ENCODE measurements at places on chromosomes 6 and 20. TPM values are rescaled to one million over a fixed set of nuclear protein-coding genes. Genes with fewer than 3 reads are reported as not detected.

Gene LST1
- polyA plus RNA-seq, result 6.3 TPM

Gene NDUFAF5
- polyA plus RNA-seq, result 32.1 TPM

Gene HLA-DRB5
- 13.3 TPM for polyA plus RNA-seq

Gene TRIM15
- polyA plus RNA-seq, result 0.14 TPM

Gene IMPG1
- polyA plus RNA-seq, result 2.9 TPM

Gene ULBP1
- 1.9 TPM for polyA plus RNA-seq

Gene OOEP
- polyA plus RNA-seq, result not detected

Gene ETV7
- polyA plus RNA-seq, result 0.10 TPM

Gene MCCD1
- 17.9 TPM for polyA plus RNA-seq

Gene SLC32A1
- polyA plus RNA-seq, result 2.2 TPM

Gene PSORS1C2
- not detected for polyA plus RNA-seq

GRCh38 chr6:57138026-57138425 is 34.1 kb upstream of the BAG2 start:
- DNase-seq, result no peak

DNA sequence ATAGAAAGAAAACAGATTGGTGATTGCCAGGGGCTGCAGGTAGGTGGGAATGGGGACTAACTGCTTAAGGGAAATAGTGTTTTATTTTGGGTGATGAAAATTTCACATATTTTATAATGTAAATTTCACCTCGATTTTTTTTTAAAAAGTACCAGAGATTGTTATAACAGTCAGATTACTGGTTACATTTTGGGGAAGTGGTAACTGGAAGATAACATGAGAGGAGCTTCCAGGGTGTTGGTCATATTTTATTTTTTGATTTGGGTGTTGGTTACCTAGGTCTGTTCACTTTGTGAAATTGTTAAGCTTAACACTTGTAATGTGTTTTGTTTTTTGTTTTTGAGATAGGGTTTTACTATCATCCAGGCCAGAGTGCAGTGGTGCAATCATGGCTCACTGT is 17.2 kb upstream of the CRIP3 start:
- DNase-seq, result no peak

DNA sequence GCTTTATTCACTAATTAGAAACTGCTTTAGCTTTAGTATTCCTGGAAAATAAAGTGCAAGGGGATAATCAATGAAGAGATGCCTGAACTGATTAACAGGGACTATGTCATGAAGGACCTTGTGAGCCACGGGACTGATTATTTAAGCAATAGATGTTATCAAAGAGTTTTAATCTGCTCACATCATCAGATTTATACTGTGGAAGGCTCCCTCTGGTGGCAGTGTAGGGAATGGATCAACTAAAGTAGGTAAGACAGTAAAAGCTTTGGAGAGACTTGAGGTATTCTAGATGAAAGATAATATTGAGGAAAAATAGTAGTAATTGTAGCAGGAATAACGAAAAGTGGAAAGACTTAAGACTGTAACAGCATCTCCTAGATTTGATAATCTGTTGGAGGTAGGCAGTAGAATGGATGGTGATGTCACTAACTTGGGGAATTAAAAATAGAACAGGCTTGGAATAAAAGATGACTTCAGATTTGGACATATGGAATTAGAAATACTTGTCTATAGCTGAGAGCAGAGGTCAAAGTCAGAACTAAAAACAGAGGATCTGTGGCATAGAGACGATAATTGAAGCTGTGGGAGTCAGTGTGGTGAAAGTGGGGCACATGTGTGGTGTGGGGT is 80.3 kb upstream of the HTR1E start:
- no peak for DNase-seq

GRCh38 chr20:40319741-40320516 is 369.1 kb downstream of the MAFB start:
- no peak for DNase-seq

DNA sequence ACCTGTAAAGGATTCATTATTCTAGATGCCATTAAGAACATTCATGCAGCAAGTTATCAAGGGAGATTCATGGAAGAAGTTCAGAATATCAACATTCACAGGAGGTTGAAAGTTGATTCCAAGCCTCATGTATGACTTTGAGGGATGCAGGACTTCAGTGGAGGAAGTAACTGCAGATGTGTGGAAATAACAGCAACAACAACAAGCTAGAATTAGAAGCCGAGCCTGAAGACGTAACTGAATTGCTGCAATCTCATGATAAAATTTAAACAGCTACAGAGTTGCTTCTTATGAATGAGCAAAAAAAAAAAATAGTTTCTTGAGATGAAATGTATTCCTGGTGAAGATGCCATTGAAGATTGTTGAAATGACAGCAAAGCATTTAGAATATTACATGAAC is 73.3 kb upstream of the NXT1 start:
- no peak for DNase-seq

DNA sequence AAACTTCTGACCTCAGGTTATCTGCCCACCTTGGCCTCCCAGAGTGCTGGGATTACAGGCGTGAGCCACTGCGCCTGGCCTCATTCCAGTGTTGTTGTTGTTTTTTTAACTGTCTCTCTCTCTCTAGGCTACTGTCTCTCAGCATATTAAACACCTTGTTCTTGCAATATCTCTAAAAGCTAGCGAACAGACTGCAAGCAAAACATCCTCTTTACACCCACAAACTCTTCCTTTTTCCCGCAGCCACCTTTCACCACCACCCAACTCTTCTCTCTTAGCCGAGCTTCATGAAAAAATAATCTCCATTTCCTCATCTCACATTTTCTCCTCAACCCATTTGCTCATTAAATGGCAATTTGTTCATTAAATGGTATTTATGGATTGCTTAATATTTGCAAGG is 45.5 kb downstream of the SGK1 start:
- DNase-seq, result no peak

DNA sequence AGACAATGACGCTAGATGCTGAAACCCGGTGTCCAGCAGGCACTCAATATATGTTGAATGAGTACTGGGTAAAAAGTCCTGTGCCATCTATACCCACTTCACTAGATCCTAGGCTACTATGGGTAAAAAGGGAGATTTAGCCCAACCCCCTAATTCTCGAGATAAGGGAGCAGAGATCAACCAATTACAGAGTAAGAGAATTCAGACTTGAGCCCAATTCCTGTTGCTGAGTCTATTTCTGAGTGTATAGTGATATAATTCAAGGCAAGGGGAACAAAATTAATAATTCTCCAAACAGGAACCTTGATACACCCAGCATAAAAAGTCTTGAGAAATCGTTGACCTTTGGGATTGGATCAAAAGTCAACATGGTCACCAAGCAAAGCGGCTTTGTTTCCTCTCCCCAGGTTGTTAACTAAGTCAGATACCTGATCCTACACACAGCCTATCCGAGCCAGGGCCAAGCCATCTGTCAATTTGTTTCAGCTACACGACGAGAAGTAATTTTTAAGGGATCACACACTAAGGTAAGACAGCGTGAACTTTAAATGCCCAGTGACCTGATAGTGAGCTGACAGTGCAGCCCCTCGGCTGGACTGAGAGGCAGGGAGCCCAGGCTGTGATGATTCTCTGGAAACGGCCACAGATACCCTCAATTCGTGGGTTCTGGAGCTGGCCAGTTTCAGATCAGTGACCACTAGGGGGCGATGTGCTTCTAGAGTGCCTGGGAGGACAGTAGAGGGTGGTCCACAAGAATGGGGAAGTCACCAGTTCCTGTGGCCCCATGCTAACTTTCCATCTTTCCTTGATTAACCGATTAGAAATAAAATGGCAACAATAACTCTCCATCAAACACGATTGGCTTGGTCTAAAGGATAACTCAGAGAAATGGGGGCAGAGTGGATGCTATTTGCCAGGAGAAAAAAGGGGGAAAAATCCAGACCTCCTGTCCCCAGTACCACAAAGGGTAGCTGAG is 46.2 kb downstream of the SLC22A23 start:
- DNase-seq, result no peak

DNA sequence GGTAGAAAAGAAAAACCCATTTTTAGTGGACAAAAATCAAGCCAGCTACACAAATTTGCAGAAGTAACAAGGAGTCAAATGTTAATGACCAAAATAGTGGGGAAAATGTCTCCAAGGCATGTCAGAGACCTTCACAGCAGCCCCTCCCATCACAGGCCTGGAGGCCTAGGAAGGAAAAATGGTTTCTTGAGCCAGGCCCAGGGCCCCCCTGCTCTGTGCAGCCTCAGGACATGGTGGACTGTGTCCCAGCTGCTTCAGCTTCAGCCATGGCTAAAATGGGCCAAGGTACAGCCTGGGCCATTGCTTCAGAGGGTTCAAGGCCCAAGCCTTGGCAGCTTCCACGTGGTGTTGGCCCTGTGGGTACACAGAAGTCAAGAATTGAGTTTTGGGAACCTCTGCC is 82.5 kb upstream of the CLVS2 start:
- no peak for DNase-seq

DNA sequence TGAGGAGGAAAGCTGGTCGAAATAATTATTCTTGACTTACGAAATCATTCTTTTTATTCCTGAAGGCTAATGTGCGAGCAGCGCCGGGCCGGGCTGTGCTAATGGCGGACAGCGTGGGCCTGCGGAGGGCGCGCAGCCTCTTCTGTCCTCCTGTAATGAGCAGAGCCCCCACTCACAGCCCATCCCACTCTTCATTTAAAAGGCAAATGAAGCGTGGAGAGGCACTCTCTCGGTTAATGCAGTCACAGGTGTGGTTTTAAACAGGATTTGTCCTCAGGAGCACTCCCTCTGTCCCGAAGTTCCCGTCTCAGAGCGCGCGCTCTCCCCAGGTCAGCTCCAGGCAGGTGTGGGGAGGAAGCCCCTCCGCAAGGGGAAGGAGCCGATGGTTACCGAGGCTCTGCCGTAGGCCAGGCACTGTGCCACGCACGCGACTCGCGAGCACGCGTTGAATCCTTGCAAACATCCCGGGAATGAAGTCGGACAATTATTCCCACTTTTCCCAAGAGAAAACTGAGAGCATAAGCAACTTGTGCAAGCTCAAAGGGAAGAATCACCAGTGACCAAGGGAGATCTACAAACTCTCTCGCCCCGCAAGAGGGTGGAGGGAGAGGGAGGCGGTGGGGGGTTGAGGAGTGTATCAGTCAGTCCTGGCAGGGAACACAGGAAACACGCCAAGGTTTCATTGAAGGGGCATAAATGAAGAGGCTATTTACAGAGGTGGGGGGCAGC is 35.5 kb upstream of the ZFAND3 start:
- DNase-seq, result no peak

DNA sequence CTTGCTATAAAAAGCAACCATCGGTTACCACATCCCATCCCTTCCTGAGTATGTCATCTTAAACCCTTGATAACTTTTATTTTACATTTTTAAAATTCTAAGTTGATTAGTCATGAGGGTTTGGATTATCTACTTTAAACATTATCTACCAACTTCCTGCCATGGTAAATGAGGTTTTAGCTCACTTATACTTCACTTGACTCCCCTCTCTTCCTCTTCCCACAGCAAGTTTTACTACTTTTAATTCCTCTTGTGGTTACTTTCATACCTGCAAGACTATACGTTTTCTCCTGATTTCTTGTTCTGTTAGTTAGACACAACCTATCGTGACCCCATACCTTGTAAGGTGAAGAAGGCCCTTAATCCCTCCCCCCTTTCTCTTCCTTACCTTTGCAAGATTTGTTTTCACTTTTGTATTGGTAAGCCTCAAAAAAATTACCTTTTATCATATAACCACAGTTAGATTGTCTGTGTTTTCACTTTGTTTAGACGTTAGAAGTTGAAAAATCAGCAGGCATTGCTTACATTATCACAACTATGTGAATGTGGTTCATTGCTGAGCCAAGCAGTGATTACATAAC is 60.1 kb upstream of the OGFRL1 start:
- DNase-seq, result no peak

- no peak for DNase-seq
Observed at GRCh38 chr20:45087097-45087790, 13.7 kb downstream of the KCNS1 start.

DNA sequence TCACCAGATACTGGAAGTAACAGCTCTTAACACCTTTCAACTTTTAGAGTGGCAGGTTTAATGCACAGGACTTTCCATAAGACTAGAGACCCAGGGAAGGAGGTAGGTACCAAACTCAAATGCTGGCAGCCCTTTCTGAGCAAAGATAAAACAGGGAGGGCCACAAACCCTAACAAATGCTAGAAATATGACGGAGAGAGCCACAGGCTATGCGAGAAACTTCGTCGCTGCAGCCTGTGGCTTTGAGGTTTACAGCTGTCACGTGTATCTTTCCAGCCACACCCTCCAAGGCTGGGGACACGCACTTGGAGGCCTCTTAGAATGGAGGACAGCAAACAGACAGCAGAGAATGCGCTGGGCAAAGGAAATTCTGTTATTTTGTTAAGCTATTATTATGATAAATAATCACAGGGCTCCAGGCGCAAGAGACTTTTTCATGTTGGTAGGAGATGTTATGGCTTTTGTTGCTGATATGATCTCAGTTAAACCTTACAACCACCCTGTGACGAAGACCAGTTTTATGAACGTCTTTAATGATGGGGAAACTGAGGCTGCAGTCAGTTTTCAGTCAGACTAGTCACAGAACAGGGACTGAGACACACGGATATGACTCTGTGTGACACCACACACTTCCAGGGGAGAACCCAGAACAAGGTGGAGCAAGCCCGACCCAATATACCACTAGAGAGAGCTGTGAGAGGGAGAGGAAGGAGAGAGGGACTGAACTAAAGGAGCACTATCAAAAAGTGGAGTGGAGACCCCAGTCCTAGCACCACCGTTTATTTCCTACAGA is 2.0 kb downstream of the TRAM2 start:
- no peak for DNase-seq

DNA sequence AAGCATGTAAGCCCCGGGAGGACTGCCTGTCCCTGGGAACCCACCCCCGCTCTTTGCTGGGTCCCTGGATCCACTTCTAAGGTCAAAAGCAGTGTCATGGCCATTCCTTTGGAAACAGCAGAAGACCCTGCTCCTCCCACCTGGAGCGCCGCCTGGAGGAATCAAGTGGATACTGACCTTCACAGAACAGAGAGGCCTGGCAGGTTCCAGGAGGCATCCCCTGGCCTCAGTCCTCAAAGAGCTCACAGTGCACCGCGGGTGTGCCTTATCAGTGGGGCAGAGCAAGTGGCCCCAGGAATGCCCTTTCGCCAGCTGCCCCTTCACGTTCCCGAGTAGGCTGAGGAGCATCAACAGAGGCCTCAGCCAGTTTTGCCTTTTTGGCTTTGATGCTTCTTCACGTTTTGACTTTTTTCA is 11.1 kb upstream of the SLC4A11 start:
- no peak for DNase-seq

DNA sequence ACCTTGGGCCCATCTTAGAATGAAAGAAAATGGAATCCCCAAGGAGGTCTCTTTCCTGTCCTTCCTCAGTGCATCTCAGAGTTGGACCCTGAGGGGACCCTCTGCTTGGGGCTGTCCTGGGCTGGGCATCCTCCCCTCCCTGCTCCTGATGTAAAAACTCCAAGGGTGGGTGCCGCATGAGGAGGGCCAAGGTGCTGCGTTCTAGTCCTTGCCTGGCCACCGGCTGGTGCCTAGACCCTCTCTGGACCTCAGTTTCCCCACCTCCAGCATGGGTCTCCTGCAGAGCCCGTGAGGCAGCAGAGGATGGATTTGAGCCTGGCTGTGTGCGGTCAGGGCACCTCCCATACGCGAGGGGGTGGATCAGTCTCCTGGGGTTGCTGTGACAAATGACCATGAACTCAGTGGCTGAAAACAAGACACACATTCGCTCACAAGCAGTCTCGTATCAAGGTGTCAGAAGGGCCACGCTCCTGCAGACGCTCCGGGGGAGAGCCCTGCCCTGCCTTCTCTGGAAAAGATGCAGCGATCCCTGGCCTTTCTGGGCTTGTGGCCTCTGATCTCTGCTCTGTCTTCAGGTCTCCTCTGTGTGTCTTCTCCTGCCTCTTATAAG is 54.7 kb downstream of the CHMP4B start:
- no peak for DNase-seq
